ENCODE measurements at places on chromosomes 12 and 14. TPM values are rescaled to one million over a fixed set of nuclear protein-coding genes. Genes with fewer than 3 reads are reported as not detected.
A peak's percentile ranks its signal among the peaks of the same experiment; 100 is the strongest.

DNA sequence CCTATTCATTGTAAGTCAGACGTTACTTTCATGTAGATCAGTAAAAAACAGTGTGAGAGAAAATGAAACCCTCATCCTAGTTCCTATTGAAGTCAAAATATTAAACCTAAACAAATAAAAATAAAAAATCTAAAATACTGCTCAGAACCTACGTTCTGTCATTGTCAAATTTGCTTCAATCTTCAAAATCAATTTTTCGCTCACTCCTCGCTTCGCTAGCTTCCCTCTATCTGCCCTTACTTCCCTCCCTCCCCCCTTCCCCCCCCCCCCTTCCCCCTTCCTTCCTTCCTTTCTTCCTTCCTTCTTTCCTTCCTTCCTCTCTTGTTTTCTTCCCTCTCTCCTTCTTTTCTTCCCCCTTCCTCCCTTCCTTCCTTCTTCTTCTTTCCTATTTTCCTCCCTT lies 310.9 kb upstream of the PDE3A start:
- no peak overlapping the region for H3K27ac ChIP-seq
- no peak overlapping the region for H3K4me3 ChIP-seq
- no peaks in the 10 kb centered on the region for H3K4me1 ChIP-seq
- H3K27me3 ChIP-seq, result no peaks in the 10 kb centered on the region

RASSF9 gene
- total RNA-seq, result 2.2 TPM

DNA sequence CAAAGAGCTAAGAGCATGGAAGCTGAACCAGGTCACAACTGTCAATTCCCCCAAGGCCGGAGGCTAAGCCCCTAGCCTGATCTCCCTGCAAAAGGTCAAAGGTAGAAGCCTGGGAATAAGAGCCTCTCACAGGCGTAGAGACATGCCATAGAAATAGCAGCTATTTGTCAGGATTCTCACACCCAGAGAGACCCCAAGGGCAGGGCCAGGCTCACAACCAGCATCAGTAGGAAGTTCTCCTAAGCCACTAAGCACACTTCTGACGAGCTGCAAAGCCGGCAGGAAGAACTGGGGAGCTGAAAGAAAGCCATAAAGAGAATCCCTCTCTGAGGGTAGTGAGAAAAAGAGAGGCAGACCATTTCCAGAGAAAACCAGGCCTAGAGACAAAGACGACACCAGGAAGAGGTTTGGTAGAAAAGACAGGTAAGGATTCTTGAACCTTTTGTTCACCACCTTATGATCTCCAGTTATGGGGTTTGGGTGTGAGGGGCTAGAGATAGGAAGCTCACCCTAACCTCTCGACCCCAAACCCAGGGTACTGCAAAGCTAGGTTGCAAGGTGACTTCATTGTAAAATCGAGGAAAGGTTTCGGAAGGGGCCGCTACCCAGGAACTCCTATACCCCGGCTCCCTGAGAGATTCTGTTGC lies 1.0 kb downstream of the SMARCC2 start:
- no peaks in the 10 kb centered on the region for H3K27me3 ChIP-seq
- H3K4me3 ChIP-seq, result peak overlapping the region; percentile 95
- peaks cover 27% of the 10 kb centered on the region for H3K36me3 ChIP-seq
- H3K4me1 ChIP-seq, result peaks cover 24% of the 10 kb centered on the region
- H3K27ac ChIP-seq, result peak overlapping the region; percentile 98
- no peak for DNase-seq

DNA sequence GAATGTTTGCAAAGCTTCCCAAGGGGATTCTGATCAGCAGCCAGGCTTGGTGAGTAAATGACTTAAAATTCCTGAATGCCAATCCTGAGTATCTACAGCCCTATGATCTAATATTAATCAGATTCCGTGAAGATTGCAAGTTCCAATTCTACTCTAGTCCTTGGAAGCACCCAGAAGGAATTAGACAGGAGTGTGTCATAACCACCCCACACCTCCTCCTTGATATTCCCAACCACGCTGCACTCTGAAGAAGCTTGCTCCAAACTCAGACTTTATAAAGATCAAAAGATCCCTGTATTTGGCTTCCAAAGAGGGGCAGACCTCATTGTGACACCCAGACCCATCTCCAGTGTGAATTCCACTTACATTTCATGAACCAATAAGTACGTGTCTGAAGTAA lies 306.0 kb downstream of the BCL11B start:
- H3K4me1 ChIP-seq, result no peaks in the 10 kb centered on the region
- no peak for DNase-seq
- H3K36me3 ChIP-seq, result no peaks in the 10 kb centered on the region
- no peaks in the 10 kb centered on the region for H3K27me3 ChIP-seq
- H3K4me3 ChIP-seq, result no peak overlapping the region
- no peak overlapping the region for H3K27ac ChIP-seq

LBHD2 gene
- not detected for total RNA-seq

DNA sequence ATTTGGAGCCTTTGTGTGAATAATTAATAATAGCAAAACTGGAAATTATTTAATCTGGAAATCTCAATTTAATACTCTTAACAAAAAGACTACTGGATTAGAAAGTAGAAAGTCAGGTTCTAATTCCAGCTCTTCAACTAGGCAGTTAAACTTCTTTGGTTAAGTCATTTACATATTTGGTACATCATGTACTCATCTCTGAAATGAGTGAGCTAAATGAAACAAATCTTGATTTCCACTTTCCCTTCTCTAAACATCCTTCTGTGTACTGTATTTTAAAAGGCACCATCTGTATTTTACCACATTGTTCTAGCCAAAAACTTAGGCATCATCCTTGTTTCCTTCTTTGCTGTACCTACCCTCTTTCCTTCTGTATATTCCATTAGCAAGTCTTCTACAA lies 26.9 kb downstream of the CRADD start:
- H3K4me1 ChIP-seq, result no peaks in the 10 kb centered on the region
- no peaks in the 10 kb centered on the region for H3K27me3 ChIP-seq
- H3K4me3 ChIP-seq, result no peak overlapping the region
- no peaks in the 10 kb centered on the region for H3K36me3 ChIP-seq
- DNase-seq, result no peak
- no peak overlapping the region for H3K27ac ChIP-seq

- H3K4me1 ChIP-seq, result no peaks in the 10 kb centered on the region
- no peak overlapping the region for H3K4me3 ChIP-seq
- H3K36me3 ChIP-seq, result peaks cover 81% of the 10 kb centered on the region
- H3K27me3 ChIP-seq, result no peaks in the 10 kb centered on the region
Measured at GRCh38 chr12:122489038-122489437, 11.7 kb downstream of the ZCCHC8 start.

- no peaks in the 10 kb centered on the region for H3K36me3 ChIP-seq
- peaks cover 57% of the 10 kb centered on the region for H3K4me1 ChIP-seq
- DNase-seq, result no peak
- H3K27me3 ChIP-seq, result no peaks in the 10 kb centered on the region
- peak overlapping the region; percentile 78 for H3K27ac ChIP-seq
- H3K4me3 ChIP-seq, result no peak overlapping the region
Measured at GRCh38 chr14:74942608-74943007, 12.8 kb downstream of the PGF start.

MIA2 gene
- 34.2 TPM for total RNA-seq

WBP11 gene
- 21.9 TPM for total RNA-seq

GRCh38 chr14:63745858-63746425 lies 18.1 kb upstream of the SGPP1 start:
- H3K27ac ChIP-seq, result no peak overlapping the region
- DNase-seq, result no peak
- H3K4me1 ChIP-seq, result no peaks in the 10 kb centered on the region
- no peak overlapping the region for H3K4me3 ChIP-seq

- H3K36me3 ChIP-seq, result no peaks in the 10 kb centered on the region
- DNase-seq, result no peak
Measured at GRCh38 chr12:104953323-104953722, 4.8 kb downstream of the SLC41A2 start.

DNA sequence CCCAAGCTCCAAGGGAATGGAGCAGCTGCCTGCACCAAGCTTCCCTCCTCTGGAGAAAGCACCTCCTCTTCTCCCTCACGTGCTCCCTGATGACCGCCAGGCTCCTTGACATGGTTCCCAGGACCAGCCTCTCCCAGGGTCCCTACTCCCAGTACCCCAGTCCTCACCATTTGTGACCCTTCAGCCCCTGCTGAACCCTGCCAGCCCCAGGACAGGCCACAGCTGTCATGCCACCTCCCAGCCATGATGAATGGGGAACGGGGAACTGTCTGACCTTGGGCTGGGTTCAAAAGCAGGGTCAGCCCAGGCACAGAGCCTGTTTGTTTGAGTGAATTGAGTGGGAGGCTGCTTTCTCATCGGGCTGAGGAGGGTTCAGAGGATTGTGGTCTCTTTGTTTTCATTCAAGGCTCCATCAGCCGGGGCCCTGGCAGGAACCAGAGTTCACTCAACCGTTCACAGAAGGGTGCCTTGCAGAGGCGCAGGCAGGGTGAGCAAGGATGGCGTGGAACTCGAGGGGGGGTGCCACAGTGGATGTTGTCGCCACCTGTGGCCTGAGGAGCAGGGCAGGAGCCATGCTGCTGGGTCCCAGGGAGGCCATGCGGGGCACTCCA lies 344.5 kb upstream of the SFSWAP start:
- no peaks in the 10 kb centered on the region for H3K36me3 ChIP-seq
- no peaks in the 10 kb centered on the region for H3K4me1 ChIP-seq
- no peak overlapping the region for H3K27ac ChIP-seq
- H3K4me3 ChIP-seq, result no peak overlapping the region
- no peaks in the 10 kb centered on the region for H3K27me3 ChIP-seq
- DNase-seq, result no peak

LMNTD1 gene
- not detected for total RNA-seq

DNA sequence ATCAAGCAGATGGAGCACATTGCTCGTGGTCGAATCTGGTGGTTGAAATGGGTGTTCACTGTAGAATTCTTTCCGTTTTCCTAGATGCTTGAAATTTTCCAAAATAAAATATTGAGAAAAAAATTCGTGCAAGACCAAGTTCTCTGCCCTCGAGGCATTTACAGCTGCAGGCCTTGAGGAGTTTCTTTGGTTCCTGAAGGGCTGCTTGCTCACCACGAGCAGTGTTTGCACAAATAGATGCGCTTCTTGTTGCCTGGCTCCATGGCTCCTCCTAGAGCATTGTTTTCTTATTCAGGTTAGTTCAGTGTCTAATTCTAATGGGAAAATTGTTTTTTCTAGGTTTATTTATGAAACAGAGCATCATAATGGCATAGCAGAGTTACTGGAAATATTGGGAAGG lies 74.5 kb upstream of the DYNC1H1 start:
- no peak overlapping the region for H3K27ac ChIP-seq
- no peaks in the 10 kb centered on the region for H3K27me3 ChIP-seq
- no peak overlapping the region for H3K4me3 ChIP-seq
- no peak for DNase-seq

DNA sequence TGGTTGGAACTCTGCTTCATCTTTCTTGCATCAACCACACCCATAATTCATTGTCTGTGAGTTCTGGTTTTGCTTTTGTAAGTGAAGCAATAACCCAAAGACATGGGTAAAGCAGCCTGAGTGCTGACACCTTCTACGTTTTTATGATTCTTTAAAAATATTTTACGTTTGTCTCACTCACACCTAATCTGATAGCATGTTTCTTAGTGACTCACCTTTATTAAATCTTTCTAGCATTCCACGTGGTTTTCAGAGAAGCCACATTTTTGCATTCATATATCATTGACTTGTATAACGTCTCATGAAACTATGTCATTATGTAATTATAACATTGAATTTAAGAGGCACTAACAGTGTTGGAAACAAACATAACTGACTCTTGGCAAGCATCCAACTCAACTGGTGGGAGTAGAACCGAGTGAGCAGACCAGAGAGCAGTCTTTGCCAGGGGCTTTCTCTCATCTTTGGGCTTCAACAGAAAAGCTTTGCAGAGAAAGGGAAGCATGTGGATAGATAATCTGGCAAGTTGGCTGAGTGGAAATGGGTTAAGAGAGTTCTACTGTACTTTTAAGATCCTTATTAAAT lies 118.8 kb downstream of the TPH2 start:
- H3K4me3 ChIP-seq, result no peak overlapping the region
- H3K36me3 ChIP-seq, result no peaks in the 10 kb centered on the region
- H3K4me1 ChIP-seq, result no peaks in the 10 kb centered on the region
- H3K27me3 ChIP-seq, result no peaks in the 10 kb centered on the region
- no peak for DNase-seq
- no peak overlapping the region for H3K27ac ChIP-seq

NR4A1 gene
- 150 TPM for total RNA-seq

- no peaks in the 10 kb centered on the region for H3K36me3 ChIP-seq
- peak overlapping the region; percentile 35 for H3K27ac ChIP-seq
- no peaks in the 10 kb centered on the region for H3K27me3 ChIP-seq
- DNase-seq, result no peak
Measured at GRCh38 chr14:61587081-61587713, 108.1 kb upstream of the HIF1A start.

GRCh38 chr12:125981610-125982253 lies 916.5 kb downstream of the AACS start:
- no peaks in the 10 kb centered on the region for H3K36me3 ChIP-seq
- no peak for DNase-seq
- no peak overlapping the region for H3K4me3 ChIP-seq
- no peak overlapping the region for H3K27ac ChIP-seq
- no peaks in the 10 kb centered on the region for H3K27me3 ChIP-seq
- peaks cover 10% of the 10 kb centered on the region for H3K4me1 ChIP-seq

DNA sequence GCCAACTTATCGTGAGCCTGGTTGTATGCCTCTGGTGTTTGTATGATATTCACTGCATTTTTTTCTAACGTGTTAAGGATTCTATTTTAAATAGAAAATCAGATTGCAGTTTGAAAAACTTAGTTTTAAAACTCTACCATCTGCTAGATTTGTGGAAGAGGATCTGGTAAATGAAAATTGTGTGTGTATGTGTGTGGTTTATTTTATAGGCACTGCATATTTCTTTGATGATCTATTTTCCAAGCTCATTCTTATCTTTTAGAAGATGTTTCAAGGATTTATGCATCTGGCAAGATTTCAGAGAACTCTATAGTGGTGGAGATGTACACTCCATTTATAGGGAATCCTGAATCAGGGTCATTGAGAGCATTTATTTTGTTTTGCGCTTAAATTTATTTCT lies 69.8 kb downstream of the HMGA2 start:
- H3K27me3 ChIP-seq, result no peaks in the 10 kb centered on the region
- no peak overlapping the region for H3K4me3 ChIP-seq
- H3K36me3 ChIP-seq, result no peaks in the 10 kb centered on the region
- H3K4me1 ChIP-seq, result peaks cover 19% of the 10 kb centered on the region
- DNase-seq, result no peak

GRCh38 chr12:131461096-131461495 lies 249.8 kb upstream of the SFSWAP start:
- H3K27me3 ChIP-seq, result no peaks in the 10 kb centered on the region
- DNase-seq, result no peak
- H3K27ac ChIP-seq, result no peak overlapping the region
- H3K4me3 ChIP-seq, result no peak overlapping the region

DNA sequence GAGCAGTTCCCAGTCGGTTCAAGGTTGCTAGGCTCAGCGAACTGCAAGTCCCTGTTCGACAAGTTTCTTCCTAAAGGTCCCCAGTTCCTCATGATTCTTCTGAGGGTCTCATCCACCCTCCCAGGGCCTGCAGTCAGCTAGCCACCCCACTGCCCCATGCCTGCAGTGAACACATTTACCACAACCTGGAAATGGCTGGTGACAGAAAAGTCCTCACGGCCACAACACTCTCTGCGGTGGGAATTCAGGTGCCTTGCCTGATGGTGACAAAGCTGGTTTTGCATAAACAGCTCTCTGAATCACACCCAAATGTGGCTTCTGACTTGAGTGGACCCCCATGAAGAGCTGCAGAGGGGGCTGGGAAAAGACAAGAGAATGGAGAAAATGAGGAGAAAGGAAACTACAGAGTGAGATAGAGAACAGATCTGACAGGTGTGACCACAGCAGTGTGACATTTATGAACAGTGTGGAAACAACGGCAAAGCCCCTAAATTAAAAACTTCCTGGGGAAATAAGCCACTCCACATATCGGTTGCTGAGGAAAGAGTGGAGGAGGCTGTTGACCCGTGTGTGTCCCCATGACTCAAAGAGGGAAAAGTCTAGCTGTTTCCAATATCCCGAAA lies 1.3 kb upstream of the CD27 start:
- DNase-seq, result no peak
- no peak overlapping the region for H3K27ac ChIP-seq
- no peaks in the 10 kb centered on the region for H3K27me3 ChIP-seq
- H3K36me3 ChIP-seq, result no peaks in the 10 kb centered on the region

Measured in right atrium auricular region (tissue), 2 donors.